Right lung (tissue), 10 donors: ENCODE measurements at places on chromosomes 1 and 21. TPM values are rescaled to one million over a fixed set of nuclear protein-coding genes. Genes with fewer than 3 reads are reported as not detected.

Gene SKI
- polyA plus RNA-seq = 48.9 TPM

Gene PCAT6
- polyA plus RNA-seq = 2.3 TPM

Gene PADI4
- polyA plus RNA-seq = 1.4 TPM

Gene OR2L3
- not detected for polyA plus RNA-seq

Gene DNASE2B
- polyA plus RNA-seq = not detected

Gene THAP3
- polyA plus RNA-seq = 24.1 TPM
